ENCODE measurements at places on chromosomes 16 and 17.
A peak's percentile ranks its signal among the peaks of the same experiment; 100 is the strongest.

- DNase-seq, result no peak
These were observed 2292.8 kb downstream of the TP53TG3F start for GRCh38 chr16:35752012-35752772.

GRCh38 chr17:66950886-66951604, 13.5 kb upstream of the CACNG4 start:
- no peak for DNase-seq

DNA sequence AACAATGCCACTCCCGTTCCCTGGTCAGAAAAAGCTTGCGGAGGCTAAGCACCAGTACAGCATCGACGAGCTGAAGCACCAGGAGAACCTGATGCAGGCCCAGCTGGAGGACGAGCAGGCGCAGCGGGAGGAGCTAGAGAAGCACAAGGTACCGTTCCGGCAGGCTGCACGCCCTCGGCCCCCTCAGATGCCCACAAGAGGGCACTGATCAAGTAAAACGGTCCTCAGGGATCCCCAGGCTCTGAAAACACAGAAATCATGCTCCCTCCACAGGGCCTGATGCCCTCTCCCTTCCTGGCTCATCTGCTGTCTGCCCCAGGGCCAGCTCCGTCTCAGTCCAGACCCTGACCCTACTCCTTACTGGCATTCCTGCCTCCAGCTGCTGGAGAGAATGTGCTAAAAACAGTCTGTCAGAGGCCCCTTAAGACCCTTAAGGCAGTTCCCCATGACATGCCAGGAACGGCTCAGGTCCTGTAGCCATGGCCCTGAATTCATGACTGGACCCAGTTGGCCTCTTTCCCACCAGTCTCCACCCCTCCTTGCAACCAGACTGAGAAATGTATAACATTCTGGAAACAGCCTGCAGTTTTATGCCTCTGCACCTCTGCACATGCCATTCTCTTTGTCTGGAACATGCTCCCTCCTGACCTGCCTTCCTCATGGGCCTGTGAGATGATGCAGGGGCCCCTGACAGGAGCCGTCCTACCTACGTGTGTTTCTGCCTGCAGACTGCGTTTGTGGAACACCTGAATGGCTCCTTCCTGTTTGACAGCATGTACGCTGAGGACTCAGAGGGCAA, 21.8 kb downstream of the DRC3 start:
- peak; percentile 23 for DNase-seq

- DNase-seq, result no peak
These were observed 61.4 kb upstream of the PLCG2 start for GRCh38 chr16:81717662-81718189.

DNA sequence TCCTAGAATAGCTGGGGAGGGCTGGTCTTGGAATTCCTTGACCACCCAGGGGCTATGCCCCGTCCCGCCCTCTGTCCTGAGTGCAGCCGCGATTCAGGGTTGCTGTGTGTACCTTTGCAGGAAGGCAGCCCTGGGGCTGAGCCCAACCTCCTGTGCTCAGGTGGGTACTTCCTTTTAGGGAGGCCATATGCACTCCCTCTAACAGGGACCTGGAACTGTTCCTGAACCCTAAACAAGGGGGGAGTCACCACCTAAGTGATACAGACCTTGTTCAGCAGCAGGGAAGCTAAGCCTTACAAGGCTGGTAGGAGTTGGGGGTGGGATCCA, 24.6 kb downstream of the LLGL2 start:
- DNase-seq, result no peak

DNA sequence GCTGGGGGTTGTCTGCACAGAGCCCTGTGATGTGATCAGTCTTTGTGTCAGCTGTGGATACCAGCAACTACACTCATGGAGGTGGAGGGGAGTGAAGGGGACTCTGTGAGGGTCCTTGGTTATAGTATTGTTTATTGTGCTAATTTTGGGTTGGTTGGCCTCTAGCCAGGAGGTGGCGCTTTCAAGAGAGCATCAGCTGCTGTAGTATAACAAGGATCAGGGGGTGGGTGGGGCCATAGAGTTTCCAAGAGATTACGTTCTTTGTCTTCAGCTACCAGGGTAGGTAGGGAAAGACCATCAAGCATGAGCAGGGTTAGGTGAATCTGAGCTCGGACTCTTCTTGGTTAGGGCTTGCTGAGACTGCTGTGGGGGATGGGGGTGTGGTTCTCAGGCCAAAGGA, 97.1 kb upstream of the HS3ST3A1 start:
- DNase-seq, result peak; percentile 13

GRCh38 chr16:89563639-89564392, 3.3 kb downstream of the RPL13 start:
- DNase-seq, result no peak

- no peak for DNase-seq
These were observed 571 bp downstream of the TIMP2 start for GRCh38 chr17:78924481-78925151.

DNA sequence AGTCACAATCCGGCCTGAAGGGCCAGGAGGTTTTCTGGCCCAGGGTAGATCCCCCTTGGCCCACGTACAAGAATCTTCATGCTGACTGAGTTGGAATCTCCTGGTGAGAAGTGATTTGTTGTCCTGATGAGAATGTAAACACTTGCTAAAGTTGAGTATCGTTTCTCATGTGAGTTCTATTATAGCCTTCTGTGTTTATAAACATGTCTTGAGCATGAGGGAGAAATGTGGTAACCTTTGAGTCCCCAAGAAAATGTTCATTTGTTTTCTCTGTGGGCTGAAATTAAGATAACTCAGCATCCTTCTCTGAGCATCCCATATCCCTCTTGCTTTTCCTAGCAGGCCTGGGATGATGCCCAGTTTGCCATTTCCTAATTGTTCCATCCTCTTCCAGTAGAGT, 204.8 kb downstream of the FTO start:
- DNase-seq, result no peak

GRCh38 chr17:40070709-40071312, 8.0 kb downstream of the THRA start:
- no peak for DNase-seq

GRCh38 chr16:1871974-1872635, at the start of gene MEIOB:
Gene MEIOB, minus strand, starts transcription at chr16:1872164. Its CDS starts 3,989 bp downstream, at chr16:1868175.
- peak; percentile 61 for DNase-seq

- no peak for DNase-seq
These were observed 60.3 kb downstream of the RMI2 start for GRCh38 chr16:11405331-11406176.

DNA sequence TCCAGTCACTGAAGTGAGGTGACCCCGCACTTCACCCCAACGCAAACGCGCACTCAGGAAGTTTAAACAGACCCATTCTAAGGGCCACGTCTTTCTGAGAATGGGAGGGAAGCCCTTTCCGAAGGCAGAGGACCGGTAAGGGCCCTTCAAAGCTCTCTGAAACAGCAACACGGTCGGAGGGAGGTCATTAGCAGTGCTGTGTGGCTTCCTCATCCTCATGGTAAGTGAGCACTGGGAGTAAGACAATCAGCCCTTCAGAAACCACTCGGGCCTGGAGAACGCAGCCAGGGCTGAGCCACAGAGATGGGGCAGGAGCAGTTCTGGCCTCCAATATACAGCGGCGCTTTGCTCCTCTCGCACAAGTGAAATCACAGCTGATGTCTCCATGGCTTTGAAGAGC, 23.7 kb downstream of the SRL start:
- no peak for DNase-seq

- DNase-seq, result no peak
These were observed 15.2 kb downstream of the UBE2O start for GRCh38 chr17:76437467-76438402.

- no peak for DNase-seq
These were observed 58.9 kb downstream of the WWP2 start for GRCh38 chr16:69820926-69821541.

GRCh38 chr16:57695680-57696069, 1.1 kb downstream of the DRC7 start:
- DNase-seq, result no peak

DNA sequence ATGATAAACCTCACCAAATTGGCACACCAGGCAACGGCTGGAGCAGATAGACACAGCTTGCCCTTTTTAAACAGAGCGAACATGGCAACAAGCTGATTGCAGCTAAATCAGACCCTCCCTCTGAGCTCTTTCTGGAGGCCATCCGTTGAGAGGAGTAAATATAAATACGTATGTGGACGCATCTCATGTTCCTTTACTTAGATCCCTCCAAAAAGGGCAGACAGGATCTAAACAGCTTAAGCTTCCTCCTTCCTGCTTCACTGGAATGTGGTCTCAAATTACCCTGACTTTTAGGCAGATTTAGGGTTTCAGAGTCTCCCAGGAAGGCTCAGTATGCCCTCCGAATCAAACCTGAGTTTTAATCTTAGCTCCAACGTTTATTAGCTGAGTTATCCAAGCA, 204.7 kb upstream of the GOT2 start:
- DNase-seq, result peak; percentile 47

DNA sequence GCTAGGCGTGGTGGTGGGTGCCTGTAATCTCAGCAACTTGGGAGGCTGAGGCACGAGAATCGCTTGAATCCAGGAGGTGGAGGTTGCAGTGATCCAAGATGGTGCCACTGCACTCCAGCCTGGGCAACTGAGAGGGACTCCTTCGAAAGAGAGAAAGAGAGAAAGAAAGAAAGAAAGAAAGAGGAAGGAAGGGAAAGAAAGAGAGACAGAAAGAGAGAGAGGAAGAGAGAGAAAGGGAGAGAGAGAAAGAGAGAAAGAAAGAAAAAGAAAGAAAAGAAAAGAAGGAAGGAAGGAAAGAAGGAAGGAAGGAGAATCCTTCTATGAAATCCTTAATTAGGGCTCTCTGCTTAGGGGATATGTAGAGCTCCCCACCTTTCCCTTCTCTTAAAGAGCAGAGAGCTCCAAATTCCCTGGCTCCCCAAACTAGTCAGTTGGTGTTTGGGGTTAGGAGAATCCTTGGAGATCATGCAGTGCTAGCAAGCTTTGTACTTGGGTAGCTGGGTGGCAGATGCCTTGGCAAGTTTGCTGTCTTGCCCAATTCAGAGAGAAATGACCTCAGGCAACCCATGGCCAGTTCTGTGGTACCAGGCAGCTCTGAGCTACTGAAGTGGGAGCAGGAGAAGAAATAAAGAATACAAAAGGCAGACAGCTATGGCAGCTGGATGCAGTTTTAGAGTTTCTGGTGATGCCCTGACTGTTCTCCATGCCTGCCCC, 8.9 kb upstream of the HOXB13 start:
- no peak for DNase-seq

DNA sequence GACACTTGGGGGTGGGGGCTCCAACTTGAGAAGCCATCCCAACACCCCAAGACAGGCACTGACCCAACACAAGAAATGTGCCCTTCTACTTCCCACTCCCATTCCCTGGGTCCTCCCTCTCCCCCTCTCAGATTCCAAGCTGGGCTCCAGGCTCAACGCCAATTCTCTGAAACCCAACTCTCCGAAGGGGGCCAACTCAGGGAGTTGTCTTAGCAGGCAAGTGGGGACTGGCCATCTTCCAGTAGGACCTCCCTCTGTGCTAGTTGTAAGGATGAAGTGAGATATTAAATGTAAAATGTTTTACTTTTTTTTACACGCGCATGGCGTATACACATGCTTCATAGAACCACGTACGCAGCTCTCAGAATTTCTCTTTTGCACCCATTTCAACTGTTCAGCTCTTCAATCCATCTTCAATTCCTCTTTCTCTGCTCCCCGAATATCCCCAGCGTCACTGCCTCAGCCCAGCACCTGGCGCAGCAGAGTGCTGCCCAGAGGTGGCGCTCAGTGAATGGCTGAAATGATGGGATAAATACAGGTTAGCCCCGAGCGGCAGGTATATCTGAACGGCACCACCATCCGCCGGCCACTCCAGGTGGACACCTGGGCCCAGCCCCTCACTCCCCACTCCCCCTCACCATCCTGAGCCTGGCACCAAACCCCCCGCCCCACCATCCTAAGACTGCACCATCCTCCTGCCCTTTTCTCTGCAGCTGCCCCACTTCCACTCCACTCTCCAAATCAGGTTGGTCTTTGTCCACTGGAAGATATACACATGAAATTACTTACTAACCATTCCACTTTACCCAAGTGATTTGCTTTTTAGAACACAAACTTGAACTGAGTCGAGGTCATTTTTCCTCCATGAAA, 43.9 kb upstream of the TNRC6C start:
- DNase-seq, result no peak

DNA sequence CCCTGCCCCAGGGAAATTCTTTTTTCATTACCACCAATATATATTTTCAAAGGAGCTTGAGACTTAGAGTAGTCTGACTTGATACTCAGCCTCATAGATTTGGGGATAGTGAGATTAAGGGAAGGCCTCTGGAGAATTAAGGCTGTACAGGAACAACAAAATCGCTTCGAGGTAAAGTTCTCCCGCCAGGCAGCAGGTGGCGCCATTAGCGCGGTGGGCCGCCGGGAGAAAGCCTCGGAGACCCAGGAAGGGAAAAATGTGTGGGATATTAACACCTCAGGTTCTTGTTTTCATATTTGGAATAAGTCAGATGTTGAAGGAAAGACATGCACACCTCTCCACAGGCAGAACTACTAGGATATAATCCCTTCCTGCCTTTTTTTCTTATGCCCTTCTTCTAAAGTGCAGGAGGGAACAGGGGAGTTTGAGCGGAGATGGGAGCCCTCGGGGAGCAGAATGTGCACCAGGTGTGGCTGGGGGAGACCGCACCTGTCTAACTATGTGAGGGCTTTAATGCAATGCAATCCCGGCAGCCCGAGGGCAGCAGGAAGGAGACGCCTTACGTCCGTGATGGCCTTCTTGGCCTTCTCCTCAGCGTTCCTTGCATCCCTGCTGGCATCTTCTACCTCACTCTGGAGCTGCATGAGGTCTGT, 25.9 kb downstream of the MYH3 start:
- peak; percentile 8 for DNase-seq

GRCh38 chr17:18324140-18325050, 9.3 kb downstream of the SMCR8 start:
- DNase-seq, result no peak

- no peak for DNase-seq
These were observed 57.0 kb downstream of the HS3ST3A1 start for GRCh38 chr17:13544765-13545164.

- no peak for DNase-seq
These were observed 70.6 kb upstream of the CLEC3A start for GRCh38 chr16:77951788-77952187.

- DNase-seq, result no peak
These were observed 194.3 kb downstream of the C16orf78 start for GRCh38 chr16:49567950-49568349.

DNA sequence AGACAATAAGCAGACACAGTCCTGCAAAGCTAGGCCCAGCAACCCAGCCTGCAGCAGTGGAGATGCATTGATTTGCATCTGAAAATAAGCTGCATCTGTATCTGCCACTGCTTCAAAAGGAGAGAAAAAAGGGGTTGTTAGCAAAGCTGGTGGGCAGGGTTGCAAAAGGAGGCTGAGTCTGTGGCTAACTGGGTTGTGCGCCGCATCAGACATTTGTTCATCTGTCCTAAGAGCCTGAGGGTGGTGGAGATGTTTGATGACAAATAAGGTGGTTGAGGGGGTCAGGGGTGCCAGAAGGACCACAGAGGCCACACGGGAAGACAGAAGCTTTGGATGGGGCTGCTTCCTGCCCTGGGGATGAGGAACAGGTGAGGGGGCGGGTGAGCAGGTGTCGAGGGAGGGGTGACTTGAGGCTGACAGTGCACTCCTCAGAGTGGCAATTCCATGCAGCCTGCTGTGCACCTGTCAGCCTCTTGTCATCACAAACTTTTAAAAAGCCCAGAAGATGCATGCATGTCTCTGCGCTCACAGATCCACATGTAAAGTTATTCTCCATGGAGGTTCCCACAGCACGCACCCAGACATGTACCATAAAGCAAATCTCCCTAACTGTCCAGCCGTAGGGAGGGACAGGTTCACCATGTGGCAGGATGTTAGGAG, 35.4 kb downstream of the WSB1 start:
- DNase-seq, result no peak
